ENCODE measurements at places on chromosomes 6 and 20.

DNA sequence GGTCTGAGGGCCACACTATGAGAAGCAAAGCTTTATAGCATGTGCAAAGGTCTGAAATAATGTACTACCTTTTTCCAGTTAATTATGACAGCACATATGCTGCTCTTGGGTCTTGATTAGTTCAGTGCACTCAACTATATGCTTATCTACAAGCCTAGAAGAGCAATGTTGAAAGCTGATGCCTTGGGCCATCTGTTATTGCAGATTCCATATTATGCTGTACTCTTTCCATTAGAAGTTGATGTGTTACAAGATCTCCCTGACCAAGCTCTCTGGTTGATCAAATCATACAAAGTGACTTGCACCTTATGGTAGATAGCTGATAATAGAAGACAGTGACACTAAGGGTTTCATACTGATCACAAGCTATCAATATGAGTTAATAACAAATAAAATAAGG, 327.3 kb downstream of the FRK start:
- no peak for DNase-seq

DNA sequence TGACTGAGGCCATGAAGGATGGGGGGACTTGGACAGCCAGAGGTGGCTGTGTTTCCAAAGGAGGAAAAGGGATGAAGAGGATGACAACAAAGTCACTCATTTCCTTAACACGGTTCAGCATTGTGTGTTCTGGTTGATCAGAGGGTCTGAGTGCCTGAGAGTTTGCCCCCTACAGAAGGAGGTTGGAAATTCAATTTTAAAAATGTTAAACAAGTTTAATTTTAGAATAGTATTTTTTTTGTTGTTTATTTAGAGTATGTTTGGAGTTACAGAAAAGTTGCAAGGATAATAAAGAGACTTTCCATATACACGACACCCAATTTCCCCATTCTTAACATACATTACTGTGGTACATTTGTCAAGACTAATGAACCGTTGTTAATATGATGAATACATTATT, 10.3 kb upstream of the VAPB start:
- DNase-seq = no peak

- DNase-seq = peak; percentile 41
Observed at GRCh38 chr6:107030151-107030550, 2.2 kb downstream of the MTRES1 start.

GRCh38 chr6:73079978-73080377, 145.3 kb downstream of the KHDC1L start:
- no peak for DNase-seq

DNA sequence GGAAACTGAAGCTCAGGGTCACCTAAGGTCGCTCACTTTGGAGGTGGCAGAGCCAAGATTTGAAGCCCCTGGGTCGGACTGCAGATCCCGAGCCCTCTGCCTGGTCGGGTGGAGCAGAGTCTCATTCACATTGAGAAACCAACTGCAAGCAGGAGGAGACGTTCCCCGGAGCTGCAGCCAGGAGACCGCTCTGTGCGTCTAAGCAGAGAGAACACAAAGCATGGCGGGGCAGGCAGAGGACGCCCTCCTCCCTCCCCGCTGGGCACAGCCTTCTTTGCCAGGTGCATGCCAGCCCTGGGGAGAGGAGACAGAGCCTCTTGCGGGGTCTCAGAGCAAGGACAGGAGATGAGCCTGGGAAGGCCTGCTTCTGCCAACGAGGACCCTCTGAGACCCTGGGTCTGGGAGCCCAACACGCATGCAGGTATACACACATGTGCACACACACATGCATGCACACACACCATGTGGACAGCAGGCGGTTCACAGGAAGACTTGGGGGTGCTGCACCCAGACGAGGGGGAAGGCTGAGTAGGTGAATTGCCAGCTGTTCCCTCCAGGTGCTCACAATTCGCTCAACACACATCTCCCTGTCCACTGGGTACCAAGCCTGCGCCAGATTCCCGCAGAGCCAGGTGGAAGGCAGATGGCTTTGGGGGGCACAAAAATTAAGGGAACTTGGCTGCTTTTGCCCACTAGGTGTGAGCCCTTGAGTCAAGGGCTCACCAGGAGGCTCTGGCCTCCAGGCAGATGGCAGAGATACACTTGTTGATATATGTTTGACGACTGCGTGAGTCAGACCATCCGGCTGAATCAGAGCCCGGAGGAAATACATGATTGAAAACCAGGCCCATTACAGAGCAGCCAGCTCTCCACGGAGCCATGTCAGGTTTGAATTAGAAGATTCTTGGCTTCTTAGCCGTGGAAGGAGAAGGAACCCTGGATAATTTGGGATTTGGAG, 5.5 kb upstream of the NTSR1 start:
- DNase-seq = peak; percentile 97

- DNase-seq = no peak
Observed at GRCh38 chr6:170459451-170459850, 93.7 kb downstream of the PSMB1 start.

DNA sequence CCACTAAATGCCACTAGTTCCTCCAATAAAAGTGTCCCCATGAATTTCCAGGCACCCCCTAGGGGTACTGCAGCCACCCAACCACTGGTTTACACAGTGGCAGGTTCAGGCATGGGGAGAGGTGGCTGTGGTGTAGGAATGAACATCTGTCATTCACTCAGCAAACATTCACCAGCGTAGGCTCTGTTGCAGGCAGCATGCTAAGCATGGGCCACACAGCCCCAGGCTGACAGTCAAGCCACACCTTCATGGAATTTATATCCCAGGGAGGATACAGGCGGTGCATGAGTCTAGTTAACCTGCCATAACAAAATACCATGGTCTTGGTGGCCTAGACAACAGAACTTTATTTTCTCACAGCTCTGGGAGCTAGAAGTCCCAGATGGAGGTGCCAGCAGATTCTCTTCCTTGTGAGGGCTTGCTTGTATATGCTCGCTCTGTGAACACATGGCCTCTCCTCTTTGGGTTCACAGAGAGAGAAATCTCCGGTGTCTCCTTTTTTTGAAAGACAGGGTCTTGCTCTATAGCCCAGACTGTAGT, 135.7 kb downstream of the EYA2 start:
- DNase-seq = no peak

- no peak for DNase-seq
Observed at GRCh38 chr6:69286331-69286730, 510.5 kb downstream of the LMBRD1 start.

DNA sequence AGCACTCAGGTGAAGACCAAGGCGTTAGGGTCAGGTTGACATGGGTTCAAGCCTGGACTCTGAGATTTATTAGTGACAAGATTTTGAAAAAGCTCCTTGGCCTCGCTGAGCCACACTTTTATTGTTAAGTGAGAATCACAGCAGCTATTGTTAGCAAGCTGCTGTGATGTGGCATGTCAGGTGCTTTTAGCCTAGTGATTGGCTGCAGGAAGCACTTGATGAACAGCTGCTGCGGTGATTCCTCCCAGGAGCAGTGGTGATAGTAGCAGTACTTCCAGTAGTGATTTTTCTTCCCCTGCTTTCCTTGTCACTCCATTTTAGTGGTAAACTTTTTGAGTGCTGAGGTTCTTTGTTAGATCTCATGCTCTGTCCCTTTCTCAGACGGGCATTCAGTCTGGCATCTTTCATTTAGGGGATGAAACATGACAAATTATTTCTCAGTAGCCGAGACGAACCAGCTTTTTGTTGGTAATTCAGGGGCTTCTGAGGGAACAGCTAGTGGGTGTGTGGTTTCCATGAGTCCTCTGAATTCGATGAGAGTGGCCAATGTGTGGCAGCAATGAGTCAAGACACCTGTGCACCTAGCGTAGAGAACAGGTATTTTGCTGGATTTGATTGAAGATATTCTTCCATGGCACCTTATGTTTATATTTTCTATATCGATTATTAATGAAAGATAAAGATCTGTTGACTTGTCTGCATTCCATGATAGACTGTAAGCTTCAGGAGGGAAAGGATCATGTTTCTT, 696.7 kb downstream of the DHX35 start:
- no peak for DNase-seq
